Cardiac muscle cell (in vitro differentiated cells and primary cell): ENCODE measurements at places on chromosomes 2 and 18. TPM values are rescaled to one million over a fixed set of nuclear protein-coding genes. Genes with fewer than 3 reads are reported as not detected.

Gene DSG1
- not detected in 2 replicates for total RNA-seq

DNA sequence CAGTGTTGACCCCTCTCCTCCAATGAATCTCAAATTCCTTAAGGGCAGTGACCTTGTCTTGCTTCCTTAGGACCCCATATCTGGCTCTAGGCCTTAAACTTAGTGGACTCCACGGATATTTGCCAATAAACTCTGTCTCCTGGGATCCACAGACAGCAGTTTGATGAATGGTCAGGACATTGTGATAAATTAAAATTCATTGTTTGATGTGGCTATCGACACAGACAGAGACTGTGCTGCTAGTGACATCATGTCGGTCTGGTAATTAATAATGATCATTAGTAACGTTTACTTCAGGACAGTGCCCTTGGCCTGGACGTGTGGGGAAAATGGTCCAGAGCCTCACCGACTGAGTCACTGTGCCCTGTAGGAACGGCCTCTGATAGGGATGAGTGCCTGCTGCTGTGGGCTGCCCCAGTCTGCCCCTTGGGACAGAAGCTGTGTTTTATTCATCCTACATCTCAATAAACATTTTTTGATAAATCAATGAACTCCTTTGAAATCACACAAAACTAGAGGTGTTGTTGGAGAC lies 5.2 kb upstream of the SLC35F6 start:
- no peaks in the 10 kb centered on the region for H3K27me3 ChIP-seq
- no peaks in the 10 kb centered on the region for H3K36me3 ChIP-seq
- DNase-seq, result peak; percentile 30
- peak overlapping the region; percentile 54 for H3K27ac ChIP-seq

DNA sequence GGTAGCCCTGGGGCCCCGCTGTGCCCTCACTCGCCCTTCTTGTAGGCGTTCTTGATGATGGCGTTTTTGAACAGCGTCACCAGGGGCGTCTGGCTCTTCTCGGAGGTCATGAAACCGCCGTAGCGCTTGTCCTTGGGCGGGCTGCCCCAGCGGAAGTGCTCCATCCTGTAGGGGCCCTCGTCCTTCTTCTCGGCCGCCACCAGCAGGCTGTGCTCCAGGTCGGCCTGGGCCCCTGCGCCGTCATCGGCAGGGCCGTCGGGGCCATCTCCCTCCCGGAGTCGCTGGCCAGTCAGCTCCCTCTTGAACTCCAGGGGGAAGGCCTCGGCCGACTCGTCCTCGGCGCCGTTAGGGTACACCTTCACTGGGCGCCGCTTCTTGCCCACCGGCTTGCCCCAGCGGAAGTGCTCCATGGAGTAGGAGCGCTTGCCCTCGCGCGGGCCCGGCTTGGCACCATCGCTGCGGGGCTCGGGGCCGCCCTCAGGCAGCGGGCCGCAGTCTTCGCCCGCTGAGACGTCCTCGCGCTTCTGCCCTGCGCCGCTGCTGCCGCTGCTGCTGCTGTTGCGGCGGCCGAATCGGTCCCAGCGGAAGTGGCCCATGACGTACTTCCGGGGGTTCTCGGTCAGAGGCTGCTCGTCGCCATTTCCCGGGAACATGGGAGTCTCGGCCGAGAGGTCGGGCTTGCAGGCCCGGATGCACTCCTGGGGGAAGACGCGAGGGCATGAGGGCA lies 7.2 kb downstream of the POMC start:
- no peak overlapping the region for H3K4me3 ChIP-seq
- peaks cover 5% of the 10 kb centered on the region for H3K4me1 ChIP-seq
- H3K27me3 ChIP-seq, result peaks cover 11% of the 10 kb centered on the region
- H3K36me3 ChIP-seq, result no peaks in the 10 kb centered on the region

GRCh38 chr2:36885605-36886004 lies 80.7 kb downstream of the STRN start:
- no peak for DNase-seq
- H3K4me1 ChIP-seq, result no peaks in the 10 kb centered on the region
- no peak overlapping the region for H3K4me3 ChIP-seq
- H3K27me3 ChIP-seq, result no peaks in the 10 kb centered on the region
- no peak overlapping the region for H3K27ac ChIP-seq
- H3K36me3 ChIP-seq, result peaks cover 39% of the 10 kb centered on the region

- no peaks in the 10 kb centered on the region for H3K36me3 ChIP-seq
- H3K4me3 ChIP-seq, result no peak overlapping the region
- H3K27me3 ChIP-seq, result no peaks in the 10 kb centered on the region
Measured at GRCh38 chr2:223122781-223123180, 70.8 kb downstream of the KCNE4 start.

- H3K4me3 ChIP-seq, result no peak overlapping the region
- H3K27ac ChIP-seq, result no peak overlapping the region
- H3K27me3 ChIP-seq, result no peaks in the 10 kb centered on the region
- H3K36me3 ChIP-seq, result no peaks in the 10 kb centered on the region
- H3K4me1 ChIP-seq, result no peaks in the 10 kb centered on the region
Measured at GRCh38 chr2:19124135-19124534, 234.3 kb downstream of the OSR1 start.

Gene MPP4
- 0.04 and 0.27 TPM in 2 replicates for total RNA-seq

Gene LMAN2L
- total RNA-seq, result 28.8 and 34.7 TPM in 2 replicates

Gene LOXL3
- total RNA-seq, result 23.7 and 43.3 TPM in 2 replicates

GRCh38 chr2:221972813-221973478 lies 325.9 kb downstream of the PAX3 start:
- no peak overlapping the region for H3K27ac ChIP-seq
- DNase-seq, result no peak
- H3K4me3 ChIP-seq, result no peak overlapping the region
- no peaks in the 10 kb centered on the region for H3K4me1 ChIP-seq

GRCh38 chr2:205957452-205958154 lies 128.4 kb downstream of the INO80D start:
- H3K27me3 ChIP-seq, result no peaks in the 10 kb centered on the region
- H3K27ac ChIP-seq, result no peak overlapping the region
- no peaks in the 10 kb centered on the region for H3K36me3 ChIP-seq

DNA sequence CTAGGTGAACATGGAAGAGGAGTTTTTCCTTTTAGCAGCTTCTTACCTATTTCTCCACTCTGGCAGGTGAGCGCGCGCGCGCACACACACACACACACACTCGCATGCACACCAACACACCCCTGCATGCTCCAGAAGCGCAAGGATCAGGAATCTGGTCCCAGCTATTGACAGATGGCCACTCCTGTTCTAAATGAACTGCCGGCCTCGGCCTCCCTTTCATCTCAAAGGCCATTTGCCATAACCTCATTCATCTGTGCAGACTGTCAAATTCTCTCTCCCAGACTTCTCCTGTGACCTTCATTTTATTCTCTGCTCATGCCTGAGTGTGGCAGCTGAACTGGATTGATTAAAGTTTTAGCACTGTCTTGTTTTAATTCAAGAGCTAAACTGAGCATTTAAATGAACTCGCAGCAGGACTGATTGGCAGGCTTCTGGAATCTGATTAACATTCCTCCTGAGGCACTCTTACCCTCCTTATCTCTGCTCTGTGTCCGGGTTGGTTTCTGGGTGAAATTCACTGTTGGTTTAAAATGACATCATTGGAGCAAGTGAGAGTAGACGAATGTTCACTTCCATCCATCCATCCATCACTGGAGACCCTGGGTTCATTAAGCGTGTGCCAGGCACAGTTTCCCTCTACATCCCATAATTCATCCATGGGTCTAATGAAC lies 58.8 kb downstream of the FECH start:
- H3K4me1 ChIP-seq, result peaks cover 5% of the 10 kb centered on the region
- H3K27me3 ChIP-seq, result no peaks in the 10 kb centered on the region
- no peak overlapping the region for H3K4me3 ChIP-seq
- H3K27ac ChIP-seq, result no peak overlapping the region

DNA sequence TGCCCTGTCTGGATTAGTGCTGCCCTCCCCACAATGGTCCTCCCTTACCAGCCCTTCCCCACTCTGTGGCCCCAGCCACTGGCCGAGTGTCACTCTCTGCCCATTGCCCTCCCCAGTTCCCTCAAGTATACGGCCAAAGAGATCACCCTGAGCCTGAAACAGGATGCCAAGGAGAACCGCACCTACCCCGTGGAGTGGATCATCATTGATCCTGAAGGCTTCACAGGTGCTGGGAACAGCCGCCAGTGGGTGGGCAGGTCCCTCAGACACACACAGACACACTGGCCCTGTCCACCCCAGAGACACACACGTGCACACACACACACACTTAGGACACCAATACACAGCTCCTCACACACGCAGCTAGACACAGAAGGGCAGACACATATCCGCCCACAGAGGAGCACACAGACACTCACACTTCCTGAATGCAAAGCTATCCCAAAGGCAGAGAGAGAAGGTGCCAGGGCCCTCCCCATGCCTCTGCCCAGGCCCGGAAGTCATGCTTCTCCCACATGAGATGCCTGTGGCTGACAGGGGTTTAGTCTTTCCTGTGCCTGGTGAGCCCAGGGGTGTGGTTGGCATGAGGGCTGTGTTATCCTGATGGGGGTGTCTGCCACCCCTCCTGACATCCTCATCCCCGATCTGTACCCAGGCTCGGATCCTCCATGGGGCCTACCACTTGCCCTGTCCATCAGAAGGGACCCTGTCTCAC lies 2.9 kb downstream of the CHRND start:
- H3K27ac ChIP-seq, result no peak overlapping the region
- H3K4me3 ChIP-seq, result no peak overlapping the region
- no peaks in the 10 kb centered on the region for H3K36me3 ChIP-seq
- DNase-seq, result no peak
- peaks cover 3% of the 10 kb centered on the region for H3K27me3 ChIP-seq
- H3K4me1 ChIP-seq, result peaks cover 2% of the 10 kb centered on the region

Gene ZBTB14
- 11.7 and 13.8 TPM in 2 replicates for total RNA-seq

GRCh38 chr2:36582538-36582937 lies 15.4 kb downstream of the FEZ2 start:
- no peak for DNase-seq
- peaks cover 25% of the 10 kb centered on the region for H3K36me3 ChIP-seq
- no peak overlapping the region for H3K27ac ChIP-seq
- no peaks in the 10 kb centered on the region for H3K27me3 ChIP-seq
- no peaks in the 10 kb centered on the region for H3K4me1 ChIP-seq

DNA sequence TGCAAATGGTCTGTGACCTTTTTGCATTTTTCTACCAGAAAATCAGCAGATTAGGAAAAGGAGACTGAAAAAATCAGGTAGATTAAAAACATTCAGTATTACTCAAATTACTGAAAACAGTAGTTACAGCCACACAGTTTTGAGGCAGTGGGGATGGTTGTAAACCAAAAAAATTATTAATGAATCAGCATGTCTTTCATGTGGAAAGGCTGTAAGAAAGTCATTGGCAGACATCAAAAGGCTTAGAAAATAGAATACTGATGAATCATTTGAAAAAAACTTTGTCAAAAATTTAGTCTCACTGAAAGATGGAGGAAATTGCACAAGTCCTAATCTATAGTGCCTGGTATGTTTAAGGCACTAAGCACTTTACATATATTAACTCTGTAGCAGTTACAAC lies 133.9 kb upstream of the GCFC2 start:
- H3K4me1 ChIP-seq, result no peaks in the 10 kb centered on the region
- no peak for DNase-seq
- H3K27ac ChIP-seq, result no peak overlapping the region
- no peak overlapping the region for H3K4me3 ChIP-seq
- H3K27me3 ChIP-seq, result no peaks in the 10 kb centered on the region

- H3K4me3 ChIP-seq, result no peak overlapping the region
- peak; percentile 58 for DNase-seq
- no peaks in the 10 kb centered on the region for H3K36me3 ChIP-seq
- peaks cover 7% of the 10 kb centered on the region for H3K4me1 ChIP-seq
- H3K27me3 ChIP-seq, result no peaks in the 10 kb centered on the region
- no peak overlapping the region for H3K27ac ChIP-seq
Measured at GRCh38 chr2:18398833-18399232, 161.6 kb downstream of the RDH14 start.

Gene SIX2
- total RNA-seq, result 0.63 and 0.89 TPM in 2 replicates

DNA sequence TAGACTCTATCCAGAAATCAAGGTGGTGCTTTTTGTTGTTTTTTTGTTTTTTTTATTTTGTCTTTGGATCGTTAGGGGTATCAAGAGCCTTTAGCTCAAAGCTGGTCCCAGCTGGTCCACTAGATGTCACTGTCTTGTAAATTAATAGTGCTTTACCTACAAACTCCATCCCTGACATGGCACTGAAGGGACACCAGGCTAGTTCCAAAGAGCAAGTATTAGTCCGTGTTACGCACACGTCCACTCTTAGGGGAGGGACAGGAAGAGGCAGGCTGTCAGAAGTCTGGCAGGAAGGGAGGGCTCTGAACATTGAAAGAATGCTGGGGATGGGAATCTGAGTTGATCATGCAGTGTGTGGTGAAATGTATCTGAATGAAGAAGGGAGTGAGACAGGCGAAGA lies 85.9 kb upstream of the CCBE1 start:
- H3K27ac ChIP-seq, result no peak overlapping the region
- H3K4me3 ChIP-seq, result no peak overlapping the region
- no peaks in the 10 kb centered on the region for H3K4me1 ChIP-seq
- peak; percentile 84 for DNase-seq

Gene PAIP2B
- 13.0 and 15.1 TPM in 2 replicates for total RNA-seq

Gene LYPD6B
- total RNA-seq, result 1.6 and 3.9 TPM in 2 replicates

DNA sequence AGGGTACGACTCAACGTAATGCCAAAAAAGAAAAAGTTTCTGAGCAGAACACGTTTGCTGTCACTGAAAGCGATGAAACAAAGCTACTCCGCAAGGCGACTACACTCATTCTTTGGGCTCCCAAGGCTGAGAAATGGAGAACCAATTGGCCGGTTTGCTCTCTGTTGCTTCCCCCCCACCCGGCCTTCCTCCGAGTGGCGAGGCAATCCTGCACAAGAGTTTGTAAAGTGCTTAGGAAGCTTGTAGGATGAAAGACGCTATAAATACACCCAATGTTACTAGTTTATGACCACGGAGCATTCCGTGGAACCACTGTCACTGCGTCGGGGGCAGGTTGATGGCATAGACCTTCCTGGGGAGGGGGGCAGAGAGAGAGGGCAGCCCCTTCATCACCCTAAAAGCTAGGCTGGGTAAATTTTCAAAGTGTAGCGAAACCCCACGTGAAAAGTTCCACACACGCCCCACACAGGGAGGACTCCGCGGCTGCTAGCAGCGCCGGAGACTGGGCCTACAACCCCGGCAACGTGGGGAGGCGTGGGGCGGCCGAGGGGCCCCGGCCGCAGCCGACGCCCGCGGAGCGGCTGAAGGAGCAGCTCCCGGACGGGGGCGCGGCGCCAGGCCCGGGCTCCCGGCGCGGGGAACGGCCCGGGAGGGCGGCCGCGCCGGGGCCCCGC lies 915 bp downstream of the CUL3 start:
- no peaks in the 10 kb centered on the region for H3K36me3 ChIP-seq
- H3K4me3 ChIP-seq, result peak overlapping the region; percentile 90
- H3K27ac ChIP-seq, result peak overlapping the region; percentile 98
- H3K27me3 ChIP-seq, result no peaks in the 10 kb centered on the region
- DNase-seq, result peak; percentile 59

GRCh38 chr2:102184568-102184967 lies 2.3 kb upstream of the IL1RL2 start:
- H3K36me3 ChIP-seq, result no peaks in the 10 kb centered on the region
- H3K27ac ChIP-seq, result no peak overlapping the region
- no peak overlapping the region for H3K4me3 ChIP-seq
- DNase-seq, result no peak
- H3K27me3 ChIP-seq, result peaks cover 24% of the 10 kb centered on the region

Gene LIMS1
- total RNA-seq, result 34.0 and 56.8 TPM in 2 replicates

- peaks cover 19% of the 10 kb centered on the region for H3K4me1 ChIP-seq
- no peak for DNase-seq
- H3K36me3 ChIP-seq, result no peaks in the 10 kb centered on the region
- H3K27ac ChIP-seq, result no peak overlapping the region
Measured at GRCh38 chr2:169302364-169302763, 60.0 kb downstream of the LRP2 start.

GRCh38 chr2:226984750-226985582 lies 149.1 kb downstream of the RHBDD1 start:
- no peak overlapping the region for H3K27ac ChIP-seq
- no peak overlapping the region for H3K4me3 ChIP-seq
- no peaks in the 10 kb centered on the region for H3K27me3 ChIP-seq
- H3K36me3 ChIP-seq, result no peaks in the 10 kb centered on the region
- DNase-seq, result peak; percentile 89
